ENCODE measurements at places on chromosomes 4 and X. TPM values are rescaled to one million over a fixed set of nuclear protein-coding genes. Genes with fewer than 3 reads are reported as not detected.

DNA sequence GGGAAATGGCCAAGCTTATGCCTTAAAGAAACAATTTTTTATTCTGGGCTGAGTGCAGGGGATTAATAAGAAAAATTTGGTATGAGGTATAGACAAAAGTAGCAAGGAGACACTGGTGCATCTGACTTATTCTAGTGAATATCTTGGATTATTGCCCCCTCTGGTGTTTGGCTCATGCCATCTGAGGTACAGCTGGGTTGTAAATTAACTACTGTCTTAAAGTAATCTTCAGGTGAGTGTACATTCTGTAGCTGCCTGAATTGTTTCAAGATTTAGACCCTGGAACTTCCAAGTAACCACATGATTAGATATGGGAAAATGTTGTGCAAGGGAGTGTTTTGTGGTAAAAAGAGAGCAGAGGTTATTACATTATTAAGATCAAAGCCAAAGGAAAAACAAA, 988.7 kb downstream of the FAM133A start:
- no peaks in the 10 kb centered on the region for H3K27me3 ChIP-seq
- H3K36me3 ChIP-seq, result no peaks in the 10 kb centered on the region
- H3K27ac ChIP-seq, result no peak overlapping the region
- no peaks in the 10 kb centered on the region for H3K4me1 ChIP-seq
- no peak overlapping the region for H3K4me3 ChIP-seq

FREM3 gene
- not detected for total RNA-seq

DNA sequence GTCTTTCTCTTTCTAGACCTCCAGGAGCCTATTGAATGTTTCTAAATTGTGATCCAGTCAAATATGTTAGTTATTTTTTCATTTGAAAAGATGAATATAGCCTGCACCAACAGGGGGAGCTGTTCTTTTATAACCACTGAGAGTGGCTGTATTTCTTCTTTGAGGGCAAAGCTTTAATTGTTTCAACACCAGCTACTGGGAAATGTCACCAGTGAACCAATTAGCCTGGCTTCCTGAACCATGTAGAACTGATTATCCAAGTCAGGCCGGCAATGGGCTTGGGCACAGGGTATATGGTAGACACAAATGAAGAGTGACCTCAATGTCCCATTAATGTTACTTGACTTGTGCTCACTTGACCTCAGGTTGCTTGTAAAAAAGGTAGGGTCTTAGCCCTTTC, 4.8 kb upstream of the DAPP1 start:
- H3K27ac ChIP-seq, result no peak overlapping the region
- H3K36me3 ChIP-seq, result no peaks in the 10 kb centered on the region
- no peaks in the 10 kb centered on the region for H3K27me3 ChIP-seq
- H3K4me3 ChIP-seq, result no peak overlapping the region
- no peaks in the 10 kb centered on the region for H3K4me1 ChIP-seq

- no peak overlapping the region for H3K27ac ChIP-seq
- DNase-seq, result no peak
- no peaks in the 10 kb centered on the region for H3K36me3 ChIP-seq
- H3K4me1 ChIP-seq, result no peaks in the 10 kb centered on the region
- no peaks in the 10 kb centered on the region for H3K27me3 ChIP-seq
- H3K4me3 ChIP-seq, result no peak overlapping the region
These were observed 308.4 kb upstream of the DIAPH2 start for GRCh38 chrX:96376266-96376665.

DNA sequence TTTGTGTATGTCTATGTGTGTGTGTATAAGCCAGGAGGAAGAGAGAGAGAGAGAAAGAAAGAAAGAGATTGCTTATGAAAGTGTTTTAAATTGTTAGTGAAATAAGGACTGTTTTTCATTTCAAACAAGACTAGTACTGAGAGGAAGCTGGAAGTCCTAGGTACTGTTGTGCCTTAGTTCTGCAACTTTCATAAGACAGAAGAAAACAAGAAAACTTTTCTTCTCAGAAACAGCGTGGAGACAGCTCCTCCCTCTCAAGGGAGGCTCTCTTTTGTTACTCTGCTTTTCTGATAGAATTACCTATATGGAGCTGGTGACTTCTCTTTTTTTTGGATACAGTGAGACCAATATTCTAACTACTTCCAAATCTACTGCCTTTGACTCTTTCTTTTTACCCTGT, 62.5 kb downstream of the BANK1 start:
- no peaks in the 10 kb centered on the region for H3K27me3 ChIP-seq
- no peak for DNase-seq
- H3K4me1 ChIP-seq, result no peaks in the 10 kb centered on the region
- no peak overlapping the region for H3K27ac ChIP-seq
- no peak overlapping the region for H3K4me3 ChIP-seq
